ENCODE measurements at places on chromosomes 2 and 18.
A peak's percentile ranks its signal among the peaks of the same experiment; 100 is the strongest.

DNA sequence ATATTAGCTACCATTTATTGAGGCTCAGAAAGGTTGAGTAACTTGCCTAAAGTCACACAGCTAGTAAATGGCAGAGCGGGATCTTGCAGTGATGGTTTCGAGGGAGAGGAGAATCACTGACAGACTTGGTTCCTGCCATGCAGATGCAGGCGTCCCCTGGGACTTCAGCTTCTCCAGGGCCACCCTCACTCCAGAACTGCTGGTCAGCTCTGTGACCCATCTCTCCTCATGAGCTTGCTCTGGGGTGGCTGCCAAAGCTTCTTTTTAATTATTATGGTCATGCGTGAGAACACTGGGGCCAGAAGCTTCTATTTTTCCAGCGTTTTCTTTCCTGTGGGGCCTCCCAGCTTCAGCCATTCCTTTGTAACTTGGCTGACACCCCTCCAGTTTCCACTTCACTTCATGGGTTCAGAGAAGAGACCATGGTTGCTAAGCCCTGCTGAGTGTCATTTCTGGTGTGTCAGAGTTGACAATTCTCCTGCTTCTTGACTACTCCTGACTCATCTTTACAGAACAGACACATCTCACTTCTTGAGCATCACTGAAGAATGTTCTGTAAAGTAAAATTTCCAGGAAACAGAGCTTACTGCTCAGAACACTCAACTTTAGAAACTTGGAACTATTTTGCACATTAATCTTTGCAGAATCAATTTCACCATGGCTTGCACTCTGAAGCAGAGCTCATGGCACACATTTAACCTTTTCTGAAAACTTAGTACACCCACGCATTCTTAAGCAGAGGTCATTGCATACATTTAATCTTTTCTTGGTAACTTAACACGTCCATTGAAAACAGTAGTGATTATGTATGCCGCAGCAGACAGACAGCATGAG, 70.4 kb downstream of the IL1R2 start:
- peak; percentile 50 for DNase-seq

DNA sequence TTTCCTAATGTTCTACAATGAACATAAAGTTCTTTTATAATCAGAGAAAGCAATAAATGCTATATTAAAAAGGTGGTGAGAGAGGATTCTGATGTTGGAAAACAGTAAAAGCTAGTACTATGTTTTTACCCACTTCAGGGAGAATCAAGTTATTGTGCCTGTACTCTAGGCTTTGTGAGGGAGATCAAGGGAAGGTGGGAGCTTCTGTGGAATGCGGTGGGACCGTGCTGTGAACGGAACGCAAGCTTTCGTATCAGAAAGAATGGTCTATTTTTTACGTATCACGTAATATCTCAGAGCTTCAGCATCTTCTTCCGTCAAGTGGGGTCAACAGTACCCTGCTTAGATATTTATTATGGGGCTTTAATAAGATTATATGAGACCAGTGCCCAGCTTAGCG, 193.2 kb downstream of the CLIP4 start:
- DNase-seq, result no peak

DNA sequence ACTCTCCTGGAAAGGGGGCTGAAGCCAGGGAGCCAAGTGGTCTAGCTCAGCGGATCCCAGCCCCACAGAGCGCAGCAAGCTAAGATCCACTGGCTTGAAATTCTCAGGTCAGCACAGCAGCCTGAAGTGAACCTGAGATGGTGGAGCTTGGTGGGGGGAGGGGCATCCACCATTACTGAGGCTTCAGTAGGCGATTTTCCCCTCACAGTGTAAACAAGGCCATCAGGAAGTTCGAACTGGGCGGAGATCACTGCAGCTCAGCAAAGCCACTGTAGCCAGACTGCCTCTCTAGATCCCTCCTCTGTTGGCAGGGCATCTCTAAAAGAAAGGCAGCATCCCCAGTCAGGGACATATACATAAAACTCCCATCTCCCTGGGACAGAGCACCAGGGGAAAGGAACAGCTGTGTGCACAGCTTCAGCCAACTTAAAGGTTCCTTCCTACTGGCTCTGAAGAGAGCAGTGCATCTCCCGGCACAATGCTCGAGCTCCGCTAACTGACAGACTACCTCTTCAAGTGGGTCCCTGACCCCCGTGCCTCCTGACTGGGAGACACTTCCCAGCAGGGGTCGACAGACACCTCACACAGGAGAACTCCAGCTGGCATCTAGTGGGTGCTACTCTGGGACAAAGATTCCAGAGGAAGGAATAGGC, 282.3 kb upstream of the EPC2 start:
- no peak for DNase-seq

DNA sequence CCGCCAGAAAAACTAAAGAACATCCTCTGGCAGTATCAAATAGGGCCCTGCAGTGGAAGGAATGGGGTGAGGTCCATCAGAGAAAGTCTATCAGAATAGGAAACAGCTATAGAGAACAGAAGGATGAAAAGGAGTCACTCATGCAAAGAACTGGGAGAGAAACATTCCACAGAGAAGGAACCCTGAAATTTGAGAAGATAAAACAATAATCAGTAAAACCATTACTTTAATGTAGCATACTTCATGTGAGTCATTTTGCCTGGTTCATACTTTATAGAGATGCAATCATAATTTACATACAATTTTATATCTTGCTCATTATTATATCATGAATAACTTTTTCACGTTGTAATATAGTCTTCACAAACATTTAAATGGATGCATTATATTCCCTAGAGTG, 402.2 kb downstream of the NCKAP5 start:
- no peak for DNase-seq

DNA sequence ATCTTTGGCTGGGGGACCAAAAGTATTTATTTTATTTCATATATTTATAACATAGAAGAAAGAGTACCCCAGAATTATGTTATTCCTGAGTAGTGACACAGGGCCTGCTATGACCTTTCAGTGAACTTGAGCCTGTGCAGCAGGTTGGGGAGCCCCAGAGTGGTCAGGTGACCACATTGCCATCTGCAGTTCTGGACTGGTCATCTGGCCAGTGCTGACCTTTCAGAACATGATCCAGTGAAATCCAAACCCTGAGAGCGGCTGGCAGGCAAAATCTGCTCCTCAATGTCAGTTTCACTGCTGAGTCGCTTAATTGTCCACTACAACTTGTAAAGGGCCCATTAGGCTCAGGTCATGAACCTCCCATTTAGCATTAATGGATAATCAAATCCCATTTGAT, 336.7 kb upstream of the KCNH7 start:
- no peak for DNase-seq

GRCh38 chr2:55906993-55907392, 16.6 kb downstream of the EFEMP1 start:
- no peak for DNase-seq

- DNase-seq, result no peak
These were observed 18.6 kb downstream of the SERPINE2 start for GRCh38 chr2:224020523-224020922.

GRCh38 chr2:119759451-119760236, at the start of gene PTPN4:
Gene PTPN4, plus strand, starts transcription at chr2:119759922. Its CDS starts 49,932 bp downstream, at chr2:119809854.
- DNase-seq, result peak; percentile 98

DNA sequence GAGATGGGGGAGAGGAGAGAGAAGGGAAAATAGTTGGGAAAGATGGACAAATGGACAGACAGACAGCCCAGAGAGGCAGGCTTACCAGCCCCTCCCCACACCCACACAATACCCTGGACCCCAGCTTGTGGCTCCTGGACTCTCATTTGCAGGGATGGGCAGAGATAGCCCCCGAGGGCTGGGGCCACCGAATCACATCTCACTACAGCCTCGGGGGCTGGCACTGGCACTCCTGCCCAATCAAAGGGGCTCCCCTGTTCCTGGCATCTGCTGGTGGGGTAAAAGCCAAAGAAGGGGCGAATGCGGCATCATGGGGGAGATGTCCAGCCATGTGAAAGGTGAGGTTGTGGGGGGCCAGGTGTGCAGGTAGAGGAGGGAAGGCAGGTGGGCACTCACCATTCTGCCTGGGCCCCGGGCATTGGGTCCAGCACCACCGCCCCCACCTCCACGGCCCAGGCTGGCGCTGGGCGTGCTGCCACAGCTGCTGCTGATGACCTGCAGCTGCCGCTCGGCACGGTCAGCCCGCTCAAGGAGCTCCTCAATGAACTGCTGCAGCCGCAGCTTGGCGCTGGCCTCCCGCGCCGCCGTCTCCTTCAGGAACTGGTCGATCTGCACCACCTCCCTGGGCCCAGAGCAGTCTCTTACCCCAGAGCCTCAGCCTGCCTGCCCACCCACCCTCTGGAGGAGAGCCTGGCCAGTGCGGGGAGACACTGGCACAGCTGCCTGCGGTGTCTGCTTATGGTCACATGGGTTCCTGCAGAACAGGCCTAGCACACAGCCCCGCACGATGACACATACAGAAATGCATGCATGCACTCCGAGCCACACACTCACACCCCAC, 18.0 kb downstream of the FBXO41 start:
- DNase-seq, result no peak

GRCh38 chr2:29841386-29842004, 79.9 kb downstream of the ALK start:
- no peak for DNase-seq

- no peak for DNase-seq
These were observed 3.3 kb upstream of the TANC1 start for GRCh38 chr2:158965107-158965506.

DNA sequence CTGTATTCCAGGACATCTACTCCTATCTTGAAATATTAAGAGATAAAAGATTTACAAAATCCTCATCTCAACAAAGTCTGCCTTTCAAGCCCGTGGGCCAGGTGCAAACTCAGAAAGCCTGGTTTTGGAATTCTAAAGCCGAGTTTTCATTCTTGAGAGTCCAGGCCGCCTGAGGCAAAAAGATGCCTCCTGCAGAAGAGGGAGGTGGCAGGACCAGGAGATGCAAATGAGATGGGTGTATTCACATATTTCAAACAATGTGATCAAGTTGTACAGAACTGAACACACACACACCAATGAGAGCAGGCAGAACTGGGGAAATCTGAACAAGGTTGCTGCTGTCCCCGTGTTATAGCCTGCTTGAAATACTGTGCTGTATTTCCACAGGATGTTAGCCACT, 7.7 kb upstream of the HS6ST1 start:
- DNase-seq, result no peak

DNA sequence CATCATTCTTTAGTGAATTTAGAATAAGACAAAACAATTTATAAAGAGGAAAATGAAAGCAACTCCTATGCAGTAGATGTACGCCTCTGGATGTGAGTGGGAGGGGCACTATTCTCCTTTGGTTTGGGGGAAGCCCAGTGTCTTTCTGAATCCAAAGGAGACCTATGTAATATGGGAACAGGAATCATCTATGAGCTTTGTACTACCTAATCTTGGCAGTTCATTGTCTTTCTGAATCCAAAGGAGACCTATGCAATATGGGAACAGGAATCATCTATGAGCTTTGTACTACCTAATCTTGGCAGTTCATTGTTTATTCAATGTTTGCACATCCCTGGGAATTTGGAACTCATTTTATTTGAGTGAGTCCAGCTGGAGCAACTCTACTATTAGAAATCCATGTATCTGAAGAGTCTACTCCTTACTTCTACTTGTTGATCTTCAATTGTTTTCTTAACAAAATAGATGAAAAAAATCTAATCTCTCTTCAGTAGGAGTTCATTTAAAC, 401.1 kb upstream of the LRATD1 start:
- no peak for DNase-seq

DNA sequence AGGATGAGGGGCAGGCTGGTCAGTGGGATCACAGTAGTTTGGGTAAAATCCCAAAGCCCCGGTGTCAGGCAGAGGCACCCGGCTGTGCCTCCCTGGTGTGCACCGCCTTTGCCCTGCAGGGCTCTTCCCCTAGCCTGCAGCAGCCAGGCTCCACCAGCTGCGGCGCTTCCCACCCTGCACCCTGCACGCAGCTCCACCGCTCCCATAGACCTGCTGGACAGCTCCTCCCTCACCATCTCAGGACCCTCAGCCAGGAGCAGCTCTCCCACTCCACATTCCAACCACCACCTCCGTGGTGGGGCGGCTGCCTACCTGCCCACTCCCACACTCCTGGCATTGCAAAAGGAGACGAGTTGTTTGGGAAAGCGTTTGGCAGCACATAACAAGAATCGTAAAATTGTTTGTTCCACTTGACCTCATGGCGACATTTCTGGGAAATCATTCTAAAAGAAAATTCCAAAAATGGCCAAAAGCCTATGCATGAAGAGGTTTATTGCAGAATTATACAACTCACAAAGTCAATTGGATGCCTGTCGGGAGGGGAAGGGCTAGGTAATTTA, 287.4 kb upstream of the HDAC4 start:
- no peak for DNase-seq

DNA sequence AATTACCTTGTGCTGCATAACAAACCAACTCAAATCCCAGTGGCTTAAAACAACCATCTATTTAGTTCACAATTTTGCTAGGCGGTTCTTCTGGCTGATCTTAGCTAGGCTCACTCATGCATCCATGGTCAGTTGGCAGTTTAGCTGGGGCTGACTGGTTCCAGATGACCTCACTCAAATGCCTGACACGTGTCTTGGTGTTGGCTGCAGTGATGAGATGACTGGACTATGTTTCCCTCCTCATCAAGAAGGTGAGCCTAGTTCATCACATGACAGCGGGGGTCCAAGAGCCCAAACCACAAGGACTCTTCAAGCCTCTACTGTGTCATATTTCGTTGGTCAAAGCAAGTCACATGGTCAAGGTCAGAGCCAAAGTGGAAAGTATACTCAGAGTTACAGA, 42.7 kb upstream of the ACTR3 start:
- DNase-seq, result no peak

All from mucosa of descending colon (tissue), 3 donors.